ENCODE measurements at places on chromosomes 5 and 9.

DNA sequence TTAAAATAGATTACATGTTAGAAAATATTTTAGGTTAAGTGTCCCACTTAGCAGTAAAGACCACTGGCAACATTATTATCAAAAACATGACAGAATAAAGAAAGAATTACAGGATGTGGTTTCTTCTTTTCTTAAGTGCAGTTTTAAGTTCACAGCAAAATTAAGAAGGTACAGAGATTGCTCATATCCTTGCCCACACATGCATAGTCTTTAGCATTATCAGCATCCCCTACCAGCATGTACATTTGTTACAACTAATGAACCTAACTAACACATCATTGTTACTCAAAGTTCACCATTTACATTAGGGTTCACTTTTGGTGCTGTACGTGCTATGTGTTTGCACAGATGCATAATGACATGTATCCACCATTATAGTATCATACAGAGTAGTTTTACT is 837.7 kb upstream of the CDH9 start:
- DNase-seq: no peak

GRCh38 chr5:176994460-176995121 is 12.0 kb downstream of the UIMC1 start:
- DNase-seq: peak; percentile 40

GRCh38 chr9:90933468-90933867 is 131.8 kb downstream of the SYK start:
- DNase-seq: no peak

DNA sequence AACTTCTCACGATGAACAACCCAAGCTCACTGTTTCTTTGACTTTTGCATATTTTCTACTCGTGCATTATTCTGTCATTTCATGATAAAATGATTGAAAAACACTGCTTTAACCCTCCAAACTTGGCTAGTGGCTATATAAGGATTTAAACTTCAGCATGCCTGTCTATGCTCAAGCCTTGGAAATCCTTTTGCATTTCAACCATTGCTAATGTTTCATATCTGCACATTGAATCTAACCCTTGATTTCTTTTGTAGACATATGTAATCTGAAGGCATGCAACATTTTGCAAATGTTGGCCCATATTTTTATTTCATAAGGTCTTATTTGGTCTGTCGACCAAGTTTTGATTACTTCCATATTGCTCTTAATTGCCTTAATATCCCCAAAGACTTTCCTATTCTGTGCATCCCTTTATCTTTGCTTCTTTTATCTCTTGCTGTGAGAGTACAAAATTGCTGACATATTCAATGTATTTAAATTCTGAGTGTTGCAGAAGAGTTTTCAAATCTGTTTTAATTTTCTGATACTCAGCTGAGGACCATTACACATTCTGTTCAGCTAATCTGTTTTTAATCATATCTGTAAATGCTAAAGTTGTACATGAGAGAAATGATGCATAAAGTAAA is 403.7 kb upstream of the ZNF608 start:
- no peak for DNase-seq

GRCh38 chr5:58818465-58818864 is 235.6 kb downstream of the RAB3C start:
- no peak for DNase-seq

GRCh38 chr5:95583992-95584391 is 29.1 kb downstream of the ARSK start:
- DNase-seq: no peak

DNA sequence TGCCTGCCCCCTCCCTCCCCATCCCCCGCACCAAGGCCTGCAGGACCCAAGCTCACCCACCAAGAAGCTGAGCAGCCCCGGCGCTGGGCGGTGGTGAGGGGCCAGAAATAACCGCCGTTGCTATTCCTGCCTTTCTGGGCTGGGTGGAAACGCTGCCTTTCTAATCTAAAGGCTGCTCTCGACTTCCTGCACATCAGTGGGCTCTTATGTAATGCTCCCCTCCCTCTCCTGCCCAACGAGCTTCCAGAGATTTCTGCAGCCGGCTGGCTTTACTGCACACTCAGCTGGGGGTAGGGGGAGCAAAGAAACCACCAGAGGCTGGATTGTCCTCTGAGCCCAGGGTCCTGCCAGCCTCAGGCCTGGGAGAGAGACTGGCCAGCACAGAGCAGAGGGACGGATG is 6.9 kb upstream of the EGR1 start:
- DNase-seq: no peak

DNA sequence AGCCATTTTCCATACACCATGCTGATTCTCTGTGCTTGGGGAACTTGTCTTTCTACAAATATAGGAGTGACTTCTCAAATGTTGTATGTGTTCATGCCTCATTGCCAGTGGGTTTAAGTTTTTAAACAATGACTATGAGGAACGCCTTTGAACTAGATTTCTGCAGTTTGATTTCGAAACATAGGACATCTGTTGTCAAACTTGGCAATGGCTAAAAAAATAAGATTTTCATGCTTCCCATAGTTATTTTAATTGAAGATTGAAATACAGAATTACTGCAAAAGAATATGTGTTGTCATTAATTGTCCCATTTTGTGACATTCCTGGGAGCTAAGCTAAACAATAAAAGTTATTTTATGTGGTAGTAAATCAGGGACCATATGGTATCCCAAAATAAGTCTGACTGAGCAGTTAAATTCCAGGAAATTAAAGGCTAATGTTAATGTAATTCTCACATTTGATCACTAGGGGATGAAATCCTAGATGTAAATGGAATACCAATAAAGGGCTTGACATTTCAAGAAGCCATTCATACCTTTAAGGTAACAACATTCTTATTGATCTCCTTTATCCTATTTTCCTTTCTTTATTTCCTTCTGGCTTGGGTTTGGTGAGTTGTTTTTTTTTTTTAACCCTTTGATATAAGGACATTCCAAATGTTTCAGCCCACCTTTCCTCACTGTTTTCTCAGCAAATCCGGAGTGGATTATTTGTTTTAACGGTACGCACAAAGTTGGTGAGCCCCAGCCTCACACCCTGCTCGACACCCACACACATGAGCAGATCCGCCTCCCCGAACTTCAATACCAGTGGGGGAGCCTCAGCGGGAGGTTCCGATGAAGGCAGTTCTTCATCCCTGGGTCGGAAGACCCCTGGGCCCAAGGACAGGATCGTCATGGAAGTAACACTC is 116.7 kb downstream of the GOLPH3 start:
- DNase-seq: no peak

DNA sequence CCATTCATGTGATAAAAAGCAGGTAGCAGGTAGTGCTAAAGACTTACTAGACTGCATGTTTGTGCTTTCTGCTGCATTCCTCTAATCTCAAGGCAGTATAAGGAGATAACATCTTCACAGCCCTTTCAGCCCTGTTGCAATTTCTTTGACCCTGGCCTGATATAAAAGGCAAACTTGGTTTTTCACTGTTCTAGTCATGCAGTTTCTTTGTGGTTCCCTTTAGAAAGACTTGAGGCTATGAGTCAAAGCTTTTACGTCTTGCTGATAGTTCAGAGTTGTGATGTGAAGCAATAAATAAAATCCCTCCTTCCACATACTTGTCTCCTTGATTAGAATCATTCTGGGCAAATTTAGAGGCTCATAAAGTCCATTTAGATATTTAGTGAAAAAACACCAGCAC is 88.6 kb upstream of the CDKN2B start:
- DNase-seq: peak; percentile 54

DNA sequence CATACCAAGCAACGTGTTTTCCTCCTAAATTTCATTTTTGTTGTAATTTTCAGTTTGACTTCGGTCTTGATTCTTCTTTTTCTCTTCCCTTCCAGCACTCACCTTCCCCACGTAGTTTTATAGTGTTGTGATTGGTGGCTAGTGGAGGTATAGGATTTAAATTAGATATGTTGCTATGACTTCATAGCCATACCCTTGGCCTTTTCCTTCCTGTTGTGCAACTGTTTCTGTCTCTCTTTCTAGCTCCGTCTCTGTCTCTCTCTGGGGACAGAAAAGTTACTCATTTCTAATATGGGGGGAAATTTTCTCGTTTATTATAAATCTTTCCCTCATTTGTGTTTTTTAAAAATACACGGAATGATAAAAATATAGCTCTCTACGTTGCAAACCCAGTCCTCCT is 20.6 kb upstream of the C5orf24 start:
- no peak for DNase-seq

- no peak for DNase-seq
Measured at GRCh38 chr9:127128341-127129072, 6.1 kb upstream of the ANGPTL2 start.

DNA sequence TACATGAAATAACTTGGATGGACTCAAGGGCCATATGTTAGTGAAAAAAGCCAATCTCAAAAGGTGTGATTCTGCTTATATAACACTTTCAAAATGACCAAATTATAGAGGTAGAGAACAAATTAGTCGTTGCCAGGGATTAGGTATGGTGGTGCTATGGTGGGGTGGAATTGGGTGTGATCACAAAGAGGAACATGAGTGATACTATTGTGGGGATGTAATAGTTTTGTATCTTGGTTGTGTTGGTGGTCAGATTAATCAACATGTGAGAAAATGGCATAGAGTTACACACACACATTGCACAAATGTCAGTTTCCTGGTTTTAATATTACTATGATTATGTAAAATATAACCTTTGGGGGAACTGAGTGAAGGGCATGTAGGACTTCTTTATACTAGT is 31.9 kb downstream of the CAMK4 start:
- DNase-seq: no peak

DNA sequence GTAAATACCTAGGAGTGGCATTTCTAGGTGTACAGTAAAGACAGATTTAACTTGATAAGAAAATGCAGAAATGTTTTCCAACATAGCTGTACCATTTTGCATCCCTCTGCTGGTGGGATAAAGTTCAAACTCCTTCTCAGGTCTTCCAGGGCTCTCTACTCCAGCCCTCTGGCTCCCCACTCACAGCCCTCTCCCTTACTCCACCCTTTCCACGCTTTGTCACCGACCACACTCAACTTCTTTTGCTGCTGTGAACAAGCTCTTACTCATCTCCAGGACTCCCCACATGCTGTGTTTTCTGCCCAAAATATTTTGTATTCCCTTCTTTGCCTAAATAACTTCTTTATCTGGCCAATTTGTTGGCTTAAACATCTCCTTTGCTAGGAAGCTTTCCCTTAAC is 90.6 kb upstream of the OSMR start:
- no peak for DNase-seq

DNA sequence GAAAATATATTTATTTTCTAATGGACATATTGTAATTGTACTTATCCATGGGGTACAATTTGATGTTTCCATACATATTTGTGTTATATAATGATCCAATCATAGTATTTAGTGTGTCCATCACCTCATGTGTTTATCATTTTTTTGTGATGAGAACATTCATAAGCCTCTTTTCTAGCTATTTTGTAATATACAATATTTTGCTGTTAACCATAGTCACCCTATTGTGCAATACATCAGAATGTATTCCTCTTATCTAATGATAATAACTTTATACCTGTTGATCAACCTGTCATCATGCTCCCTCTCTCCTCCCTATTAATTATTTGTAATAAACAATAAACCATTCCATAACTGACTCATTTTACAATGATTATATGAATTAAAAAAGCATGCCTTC is 93.2 kb downstream of the ISL1 start:
- DNase-seq: no peak

DNA sequence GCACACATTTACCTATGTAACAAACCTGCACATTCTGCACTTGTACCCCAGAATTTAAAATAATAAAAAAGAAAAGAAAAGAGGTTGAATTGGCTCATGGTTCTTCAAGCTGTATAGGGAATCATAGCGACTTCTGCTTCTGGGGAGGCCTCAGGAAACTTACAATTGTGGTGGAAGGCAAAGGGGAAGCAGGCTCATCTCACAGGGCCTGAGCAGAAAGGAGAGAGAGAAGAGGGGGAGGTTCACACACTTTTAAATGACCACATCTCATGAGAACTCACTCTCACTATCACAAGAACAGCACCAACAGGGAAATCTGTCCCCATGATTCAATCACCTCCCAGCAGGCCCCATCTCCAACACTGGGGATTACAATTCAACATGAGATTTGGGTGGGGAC is 214.6 kb downstream of the CDK5RAP2 start:
- DNase-seq: no peak

DNA sequence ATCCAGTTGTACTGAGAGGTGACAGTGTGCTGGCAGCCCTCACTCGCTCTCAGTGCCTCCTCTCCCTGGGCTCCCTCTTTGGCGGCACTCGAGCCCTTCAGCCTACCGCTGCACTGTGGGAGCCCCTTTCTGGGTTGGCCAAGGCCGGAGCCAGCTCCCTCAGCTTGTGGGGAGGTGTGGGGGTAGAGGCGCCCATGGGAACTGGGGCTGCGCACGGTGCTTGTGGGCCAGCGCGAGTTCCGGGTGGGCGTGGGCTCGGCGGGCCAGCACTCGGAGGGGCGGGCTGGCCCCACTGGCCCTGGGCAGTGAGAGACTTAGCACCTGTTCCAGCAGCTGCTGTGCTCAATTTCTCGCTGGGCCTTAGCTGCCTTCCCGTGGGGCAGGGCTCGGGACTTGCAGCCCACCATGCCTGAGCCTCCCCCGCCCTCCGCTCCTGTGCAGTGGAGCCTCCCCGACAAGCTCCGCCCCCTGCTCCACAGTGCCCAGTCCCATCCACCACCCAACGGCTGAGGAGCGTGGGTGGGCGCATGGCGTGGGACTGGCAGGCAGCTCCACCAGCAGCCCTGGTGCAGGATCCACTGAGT is 342.2 kb upstream of the ZNF608 start:
- no peak for DNase-seq

DNA sequence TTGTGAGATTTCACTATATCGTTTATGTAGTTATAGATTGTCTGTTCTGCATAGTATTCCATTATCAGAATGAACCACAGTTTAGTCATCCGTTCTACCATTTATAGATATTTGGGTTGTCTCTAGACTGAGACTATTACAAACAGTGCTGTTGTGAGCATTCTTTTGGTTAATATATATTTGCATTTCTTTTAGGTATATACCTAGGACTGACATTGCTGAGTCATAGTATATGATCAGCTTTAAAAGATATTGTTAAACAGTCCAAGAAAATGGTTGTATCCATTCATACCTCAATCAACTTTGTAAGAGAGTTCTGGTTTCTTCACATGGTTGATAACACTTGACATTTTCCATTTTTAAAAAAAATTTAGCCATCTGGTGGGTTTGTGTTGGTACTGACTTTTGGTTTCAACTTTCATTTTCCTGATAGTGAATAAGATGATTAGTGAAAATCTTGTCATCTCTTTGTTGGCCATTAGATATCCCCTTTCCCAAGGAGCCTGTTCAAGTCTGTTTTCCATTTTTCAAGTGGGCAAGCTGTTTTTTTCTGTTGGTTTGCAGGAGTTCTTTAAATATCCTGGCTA is 22.9 kb upstream of the ADAM19 start:
- no peak for DNase-seq

DNA sequence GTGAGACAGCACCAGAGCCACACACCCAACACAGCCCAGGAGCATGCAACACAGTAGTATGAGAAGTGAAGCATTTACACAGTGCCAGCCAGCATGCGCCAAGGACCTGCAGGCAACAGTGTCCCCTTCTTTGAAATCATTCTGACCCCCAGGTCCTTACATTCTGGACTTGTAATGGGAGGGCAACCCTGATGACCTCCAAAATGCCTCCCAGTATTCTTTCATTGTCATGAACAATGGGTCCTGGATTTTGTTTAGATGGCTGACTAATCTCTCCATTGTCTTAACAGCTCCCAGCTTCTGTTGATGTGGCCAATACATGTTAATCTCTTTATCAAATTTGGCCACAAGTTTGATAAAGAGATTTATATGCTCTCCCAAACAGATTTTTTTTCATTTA is 417.1 kb downstream of the DMRTA1 start:
- DNase-seq: no peak

GRCh38 chr5:71828291-71829040 is 109.4 kb downstream of the CARTPT start:
- no peak for DNase-seq

All from kidney glomerular epithelial cell (primary cell).